ENCODE measurements at places on chromosomes 2 and 18.

DNA sequence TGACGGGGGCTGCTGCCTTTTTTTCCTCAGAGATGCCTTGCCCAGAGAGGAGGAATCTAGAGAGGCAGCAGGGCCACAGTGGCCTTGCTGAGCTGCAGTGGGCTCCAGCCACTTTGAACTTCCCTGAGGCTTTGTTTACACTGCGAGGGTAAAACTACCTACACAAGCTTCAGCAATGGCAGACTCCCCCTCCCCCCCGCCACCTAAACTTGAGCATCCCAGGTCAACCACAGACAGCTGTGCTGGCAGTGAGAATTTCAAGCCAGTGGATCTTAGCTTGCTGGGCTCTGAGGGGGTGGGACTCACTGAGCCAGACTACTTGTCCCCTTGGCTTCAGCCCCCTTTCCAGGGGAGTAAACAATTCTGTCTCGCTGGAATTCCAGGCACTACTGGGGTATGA, 11.8 kb downstream of the SYT4 start:
- no peak for DNase-seq

DNA sequence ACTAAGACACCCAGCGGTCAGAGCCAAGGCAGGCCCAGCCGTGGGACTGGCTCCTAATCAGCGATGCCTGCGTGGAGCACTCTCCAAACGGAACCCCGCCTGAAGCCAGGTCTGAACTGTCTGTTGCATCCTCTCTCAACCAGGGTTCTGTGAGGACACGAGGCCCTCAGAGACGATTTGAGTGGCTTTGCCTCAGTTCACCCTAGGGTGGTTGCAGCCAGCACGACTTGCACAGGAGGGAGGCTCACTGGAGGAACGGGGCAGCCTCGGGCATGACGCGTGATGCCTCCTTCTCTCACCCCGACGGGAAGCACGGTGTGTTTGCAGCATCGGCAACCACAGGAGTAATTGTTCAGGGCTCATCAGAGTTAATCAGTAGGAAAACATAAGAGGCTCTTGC, 336.4 kb downstream of the EIPR1 start:
- DNase-seq = no peak

- DNase-seq = no peak
Observed at GRCh38 chr2:68278169-68278568, 25.8 kb upstream of the PPP3R1 start.

DNA sequence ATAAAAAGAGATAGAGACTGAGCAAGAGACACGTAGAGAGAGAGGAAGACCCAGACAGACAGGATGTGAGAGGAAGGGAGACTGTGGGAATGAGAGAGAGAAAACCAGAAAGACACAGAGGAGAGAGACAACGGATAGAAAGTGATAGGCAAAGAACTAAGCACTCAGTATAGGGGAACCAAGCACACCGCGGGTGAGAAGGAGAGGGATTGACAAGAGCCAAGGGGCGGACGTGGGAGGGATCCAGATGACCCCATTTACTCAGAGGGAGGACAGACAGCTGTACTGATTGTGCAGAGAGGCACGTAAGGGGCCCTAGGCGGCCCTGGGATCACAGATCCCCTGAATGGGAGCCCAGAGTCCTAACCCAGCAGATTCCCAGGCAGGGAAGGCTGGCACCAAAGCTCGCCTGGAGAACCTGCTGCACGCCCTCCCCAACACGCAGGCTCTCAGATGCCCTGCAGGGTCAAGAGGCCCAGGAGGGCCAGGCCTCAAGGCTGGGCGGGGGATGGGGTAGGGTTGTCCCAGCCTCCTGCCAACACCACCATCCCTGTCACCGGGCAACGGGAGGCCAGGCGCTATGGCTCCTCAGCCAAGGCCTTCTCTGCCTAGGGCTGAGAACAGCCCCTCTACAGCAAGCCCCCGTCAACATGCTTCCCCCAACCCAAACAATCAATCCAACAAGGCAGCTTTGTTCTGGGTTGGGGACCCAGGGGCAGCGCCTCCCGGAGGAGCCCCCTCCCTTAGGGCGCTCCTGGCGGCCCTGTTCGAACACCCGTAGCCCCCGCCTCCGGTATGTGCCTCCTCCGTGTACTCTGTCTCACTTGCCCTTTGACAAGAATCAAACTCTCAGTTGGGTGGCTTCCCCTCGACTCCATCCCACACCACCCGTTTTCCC, 579 bp downstream of the LOXL3 start:
- DNase-seq = no peak

DNA sequence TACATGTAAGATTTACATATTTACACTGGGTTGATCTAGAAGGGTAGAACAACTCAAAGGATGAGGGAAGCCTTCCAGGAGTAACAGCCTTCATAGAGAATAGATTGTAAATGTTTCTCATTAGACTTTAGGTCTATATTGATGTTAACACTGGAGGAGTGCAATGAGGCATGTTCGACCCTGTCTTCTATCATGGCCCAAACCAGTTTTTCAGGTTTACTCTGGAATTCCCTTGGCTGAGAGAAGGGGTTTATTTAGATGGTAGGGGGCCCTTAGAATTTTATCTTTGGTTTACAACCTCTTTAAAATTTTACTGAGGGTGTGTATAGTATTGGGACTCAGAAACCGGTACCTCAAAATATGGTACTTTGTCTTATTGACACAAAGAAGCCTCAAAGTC, 634.9 kb upstream of the PIK3C3 start:
- DNase-seq = no peak

- no peak for DNase-seq
Observed at GRCh38 chr2:20060106-20060505, 8.7 kb upstream of the LAPTM4A start.

DNA sequence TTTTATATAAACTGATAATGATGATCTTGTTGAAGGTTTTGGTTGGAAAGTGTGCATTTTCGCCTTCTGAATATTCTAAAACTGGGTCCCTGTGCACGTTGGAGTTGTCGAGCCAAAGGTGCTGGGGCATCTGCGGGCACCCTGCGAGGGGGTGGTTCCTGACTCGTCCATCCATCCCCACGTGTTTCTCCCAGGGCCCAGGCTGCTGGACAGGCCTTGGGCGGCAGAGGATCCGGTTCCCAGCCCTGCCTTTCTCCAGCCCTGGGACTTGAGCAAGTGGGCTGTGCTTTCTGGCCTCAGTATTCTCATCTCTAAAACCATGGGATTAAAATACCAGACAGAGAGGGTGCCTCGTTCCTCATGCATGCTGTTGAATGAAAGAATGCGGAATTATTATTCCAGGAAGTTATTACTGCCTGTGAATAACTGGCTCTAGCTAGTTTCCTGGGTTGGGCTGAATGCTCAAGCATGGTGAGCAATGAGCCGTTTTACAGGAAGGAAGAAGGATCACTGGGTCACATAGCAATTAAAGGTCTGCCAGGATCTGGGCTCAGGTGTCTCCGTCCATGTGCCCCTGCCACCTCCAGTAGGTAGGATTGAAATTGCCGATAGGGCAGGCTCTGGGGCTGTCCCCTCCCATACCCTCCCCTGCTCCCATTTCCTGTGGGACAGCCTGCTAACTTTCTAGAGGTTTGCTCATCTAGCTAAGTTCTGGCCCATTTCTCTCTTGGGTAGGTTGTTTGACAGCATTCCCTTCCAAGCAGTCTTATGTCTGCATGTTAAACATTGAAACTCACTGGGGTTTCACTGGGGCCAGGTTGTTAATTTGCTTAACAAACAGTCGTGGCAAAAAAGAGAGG, 77.2 kb upstream of the HS6ST1 start:
- DNase-seq = no peak

DNA sequence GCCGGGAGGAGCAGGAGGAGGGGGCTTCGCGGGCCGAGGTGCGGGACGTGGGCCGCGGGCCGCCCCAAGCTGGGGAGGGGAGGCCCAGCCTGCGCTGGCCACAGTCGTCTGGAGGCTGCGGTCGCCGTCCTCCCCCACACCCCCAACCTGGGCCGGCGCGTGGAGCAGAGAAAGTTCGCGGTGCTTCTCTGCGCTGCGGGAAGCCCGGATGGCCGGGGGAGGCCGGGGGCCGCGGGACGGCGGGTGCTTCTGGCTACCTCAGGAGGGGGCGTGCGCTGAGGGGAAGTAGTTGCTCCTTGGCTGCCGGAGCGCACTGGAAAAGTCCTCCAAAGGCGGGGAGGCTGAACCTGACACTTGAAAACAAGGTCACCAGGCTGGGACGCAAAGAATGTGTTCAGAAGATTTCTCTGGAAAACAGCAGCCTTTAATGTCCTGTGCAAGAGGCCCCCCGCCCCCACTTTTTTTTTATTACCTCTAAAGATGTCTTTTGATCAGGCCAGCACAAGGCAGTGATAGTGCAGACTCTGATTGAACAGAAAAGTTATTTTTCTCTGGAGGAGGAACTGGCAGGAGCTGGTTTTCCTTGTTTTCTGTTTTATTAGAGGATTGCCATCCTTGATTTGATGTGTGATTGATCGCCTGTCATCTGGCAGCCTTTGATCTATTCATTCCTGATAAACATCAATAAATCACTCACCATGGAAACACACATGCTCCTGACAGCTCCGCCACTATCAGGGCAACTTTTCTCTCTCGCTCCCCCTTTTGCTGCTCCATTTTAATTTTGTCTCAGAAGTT, 1.6 kb downstream of the TSHZ1 start:
- no peak for DNase-seq

DNA sequence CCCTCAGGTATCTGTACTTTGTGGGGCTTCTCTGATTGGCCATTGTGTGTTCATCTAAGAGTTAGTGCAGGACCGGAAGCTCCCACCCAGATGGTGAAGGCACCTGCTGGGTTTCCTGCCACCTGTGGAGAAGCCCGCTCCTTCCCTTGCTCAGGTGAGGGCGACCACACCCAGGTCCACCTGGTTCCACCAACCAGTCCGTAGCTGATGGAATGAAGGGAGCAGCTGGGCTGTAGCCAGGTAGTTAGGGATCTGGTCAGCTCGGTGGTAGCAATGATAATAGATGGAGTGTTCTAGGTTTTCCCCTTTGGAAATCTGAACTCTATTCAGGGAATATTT, 16.0 kb downstream of the SH3BP4 start:
- no peak for DNase-seq

All from NCI-H524 (cell line).